Activated T-cell treated with anti-CD3 and anti-CD28 coated beads, Interleukin-2, amount 50 U/mL, for 72 hours (primary cell): ENCODE measurements at places on chromosomes 1 and 21.

GRCh38 chr1:116556289-116557006 is 14.4 kb downstream of the CD58 start:
- peak; percentile 81 for DNase-seq

GRCh38 chr1:6582370-6582769 is 2.6 kb downstream of the ZBTB48 start:
- no peak for DNase-seq

DNA sequence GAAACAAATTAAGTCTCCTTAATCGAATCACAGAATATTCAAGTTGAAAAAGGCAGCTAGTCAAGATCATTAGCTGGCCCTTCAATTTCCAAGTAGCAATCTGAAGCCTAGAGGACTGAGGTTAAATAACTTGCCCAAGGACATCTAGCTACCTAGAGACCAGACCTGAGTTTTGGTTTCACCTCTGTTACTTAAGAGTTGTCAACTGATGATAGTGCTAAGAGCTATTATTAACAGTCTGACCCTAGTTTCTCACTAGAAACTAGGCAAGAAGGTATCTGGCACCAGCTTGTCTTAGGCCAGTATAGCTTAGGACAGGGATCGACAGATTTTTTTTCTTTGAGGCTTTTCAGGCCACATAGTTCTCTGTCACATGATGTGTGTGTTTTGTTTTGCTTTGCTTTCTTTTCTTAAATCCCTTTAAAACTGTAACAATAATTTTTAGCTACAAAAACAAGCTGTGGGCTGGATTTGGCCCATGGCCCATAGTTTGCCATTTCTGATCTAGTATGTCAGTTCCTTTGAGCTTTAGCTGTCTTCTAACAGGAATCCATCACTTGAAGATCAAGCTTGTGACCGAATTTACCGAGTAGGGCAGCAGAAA is 23.2 kb downstream of the TRIM45 start:
- DNase-seq: no peak

- no peak for DNase-seq
Observed at GRCh38 chr1:215606564-215607168, 39.6 kb downstream of the KCTD3 start.

GRCh38 chr1:2378441-2378851 is 12.9 kb downstream of the MORN1 start:
- DNase-seq: no peak

- DNase-seq: peak; percentile 66
Observed at GRCh38 chr21:44867999-44868700, 5.3 kb downstream of the PTTG1IP start.

DNA sequence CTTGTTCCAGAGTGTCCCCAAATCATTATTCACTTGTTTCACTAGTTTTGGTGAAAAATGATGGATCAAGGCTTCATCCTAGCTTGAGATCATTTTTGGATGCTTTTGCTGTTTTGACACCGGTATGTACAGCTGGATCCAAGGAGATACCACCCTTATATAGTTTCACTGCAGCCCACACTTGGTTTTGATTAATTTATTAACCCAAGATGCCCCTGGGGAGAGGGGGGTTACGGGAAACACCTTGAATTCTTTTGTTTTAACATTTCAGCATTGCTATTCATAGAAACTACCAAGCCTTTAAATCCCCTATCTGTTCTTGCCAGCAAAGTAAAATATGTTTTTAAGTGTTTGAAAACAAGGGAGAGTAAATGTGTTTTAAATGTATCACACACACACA is 457.7 kb upstream of the RUNX1 start:
- DNase-seq: no peak

GRCh38 chr1:84998642-84999280 is 1.8 kb upstream of the MCOLN2 start:
- peak; percentile 28 for DNase-seq

- DNase-seq: no peak
Observed at GRCh38 chr21:45876381-45877170, 105.0 kb upstream of the COL6A1 start.

GRCh38 chr1:210089855-210090254 is 142.7 kb upstream of the SERTAD4 start:
- no peak for DNase-seq

DNA sequence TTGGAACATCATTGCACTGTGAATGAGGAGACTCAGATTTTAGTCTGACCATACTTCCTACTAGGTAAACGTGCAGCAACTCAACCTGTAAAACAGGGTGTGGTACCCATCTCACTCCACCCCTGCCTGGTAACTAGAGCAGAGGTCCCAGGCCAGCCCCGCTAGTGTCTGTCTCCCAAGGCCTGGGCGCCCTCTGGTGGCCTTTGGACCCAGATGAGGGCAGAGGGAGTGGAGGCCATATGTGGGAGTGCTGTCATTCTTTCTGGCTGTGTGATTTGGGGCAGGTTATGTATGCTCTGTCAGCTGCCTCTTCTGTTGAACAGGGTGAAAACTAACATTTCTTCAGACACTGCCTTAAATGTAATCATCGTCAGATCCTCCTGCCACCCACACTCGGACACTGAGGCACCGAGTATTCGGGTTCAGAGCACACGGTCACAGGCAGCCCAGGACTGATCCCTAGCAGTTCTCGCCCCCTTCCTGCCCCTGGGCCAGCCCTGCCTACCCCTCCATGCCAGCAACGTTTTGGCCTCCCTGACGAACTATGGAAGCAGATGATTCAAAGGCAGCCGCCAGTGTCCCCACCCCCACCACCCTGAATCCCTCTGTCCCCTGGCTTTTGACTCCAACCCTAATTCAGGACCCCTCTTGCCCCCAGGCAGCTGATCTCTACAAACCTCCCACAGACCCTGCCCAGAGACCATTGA is 76.0 kb downstream of the CD247 start:
- peak; percentile 88 for DNase-seq

GRCh38 chr21:31920275-31920674 is 47.5 kb downstream of the HUNK start:
- no peak for DNase-seq

DNA sequence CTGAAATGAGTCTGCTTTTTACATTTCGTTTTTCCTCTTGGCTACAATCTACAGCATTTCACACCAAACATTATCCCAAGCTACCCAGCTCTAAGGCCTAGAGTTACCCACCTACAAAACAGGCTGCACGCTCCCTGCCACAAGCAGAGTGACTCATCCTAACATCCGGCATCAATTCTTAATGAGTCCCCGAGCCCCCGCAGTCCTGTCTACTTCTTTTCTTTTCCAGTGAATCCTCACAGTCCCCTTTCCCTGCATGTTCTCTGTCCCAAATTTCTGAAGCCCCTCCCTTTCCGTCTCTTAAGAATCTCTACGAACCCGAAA is 650 bp downstream of the PCNX2 start:
- peak; percentile 51 for DNase-seq

GRCh38 chr1:236140705-236141446 is 1.5 kb upstream of the GPR137B start:
- DNase-seq: no peak

- no peak for DNase-seq
Observed at GRCh38 chr1:224631462-224632115, 15.5 kb downstream of the CNIH3 start.

DNA sequence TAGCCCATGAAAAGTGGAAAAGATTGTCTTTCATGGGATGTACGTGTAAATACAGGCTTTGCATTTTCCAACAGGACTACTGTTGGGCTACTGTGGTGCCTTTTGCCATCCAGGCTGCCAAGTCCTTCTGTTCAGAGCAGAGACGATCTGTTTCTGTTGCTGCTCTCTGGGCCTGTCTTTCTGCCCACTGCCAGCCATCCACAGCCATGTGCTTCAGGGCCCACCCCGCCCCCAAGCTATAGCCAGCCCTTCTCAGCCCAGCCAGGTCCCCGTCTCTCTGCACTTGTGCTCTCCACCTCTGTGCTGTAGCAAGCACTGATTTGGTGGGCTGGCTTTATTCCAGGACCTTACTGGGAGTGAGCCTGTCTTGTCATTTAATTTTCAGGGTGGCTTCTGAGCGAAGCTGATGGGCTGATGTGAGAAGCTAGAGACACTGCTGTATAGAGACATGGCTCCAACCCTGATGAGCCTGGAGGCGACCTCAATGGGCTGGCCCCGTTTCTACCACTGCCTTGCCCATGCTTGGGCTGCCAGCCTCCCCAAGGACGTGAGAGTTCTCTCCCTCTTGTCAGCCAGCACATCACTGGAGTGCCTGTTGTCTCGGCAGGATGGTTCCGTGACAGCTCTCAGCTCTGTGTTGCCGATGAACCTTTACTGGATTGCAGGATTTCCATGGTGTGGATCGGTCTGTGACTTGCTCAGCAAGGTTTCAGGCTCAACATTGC is 137.8 kb downstream of the PEX14 start:
- no peak for DNase-seq

DNA sequence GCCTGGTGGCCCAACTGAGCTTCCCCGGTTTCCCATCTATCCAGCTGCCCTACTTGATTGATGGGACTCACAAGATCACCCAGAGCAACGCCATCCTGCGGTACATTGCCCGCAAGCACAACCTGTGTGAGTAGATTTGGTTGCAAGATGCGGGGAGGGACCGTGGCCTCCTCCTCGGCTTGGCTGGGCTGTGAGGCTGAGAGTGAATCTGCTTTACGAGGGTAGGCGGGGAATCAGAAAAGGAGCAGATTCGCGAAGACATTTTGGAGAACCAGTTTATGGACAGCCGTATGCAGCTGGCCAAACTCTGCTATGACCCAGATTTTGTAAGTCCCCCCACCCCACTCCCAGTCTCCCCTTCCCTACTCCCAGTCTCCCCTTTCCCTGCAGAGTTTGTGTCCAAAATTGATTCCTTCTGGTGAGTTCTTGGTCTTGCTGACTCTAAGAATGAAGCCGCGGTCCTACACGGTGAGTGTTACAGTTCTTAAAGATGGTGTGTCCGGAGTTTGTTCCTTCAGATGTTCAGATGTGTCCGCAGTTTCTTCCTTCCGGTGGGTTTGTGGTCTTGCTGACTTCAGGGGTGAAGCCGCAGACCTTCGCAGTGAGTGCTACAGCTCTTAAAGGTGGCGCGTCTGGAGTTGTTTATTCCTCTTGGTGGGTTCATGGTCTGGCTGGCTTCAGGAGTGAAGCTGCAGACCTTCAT is 1.5 kb downstream of the GSTM2 start:
- DNase-seq: peak; percentile 33

DNA sequence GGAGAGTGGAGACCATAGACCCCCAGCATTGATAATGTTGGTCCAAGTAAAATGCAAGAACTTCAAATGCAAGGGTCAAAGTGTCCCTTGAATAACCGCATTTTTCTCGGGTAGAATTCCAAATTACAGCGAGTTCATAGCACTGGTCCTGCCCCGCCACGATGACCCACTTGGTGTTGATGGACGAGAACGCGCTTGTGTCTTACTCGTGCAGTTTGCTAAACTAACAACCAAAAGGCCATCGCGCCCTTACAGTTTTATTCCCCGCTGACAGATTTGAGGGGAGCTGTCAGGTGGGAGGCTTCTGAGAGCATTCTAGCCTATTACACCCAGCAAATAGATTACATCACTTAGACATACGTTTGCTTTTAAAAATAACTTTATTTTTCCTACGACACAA is 17.3 kb upstream of the TSPEAR start:
- DNase-seq: no peak

- DNase-seq: no peak
Observed at GRCh38 chr1:47834326-47834725, 162.9 kb downstream of the TRABD2B start.

DNA sequence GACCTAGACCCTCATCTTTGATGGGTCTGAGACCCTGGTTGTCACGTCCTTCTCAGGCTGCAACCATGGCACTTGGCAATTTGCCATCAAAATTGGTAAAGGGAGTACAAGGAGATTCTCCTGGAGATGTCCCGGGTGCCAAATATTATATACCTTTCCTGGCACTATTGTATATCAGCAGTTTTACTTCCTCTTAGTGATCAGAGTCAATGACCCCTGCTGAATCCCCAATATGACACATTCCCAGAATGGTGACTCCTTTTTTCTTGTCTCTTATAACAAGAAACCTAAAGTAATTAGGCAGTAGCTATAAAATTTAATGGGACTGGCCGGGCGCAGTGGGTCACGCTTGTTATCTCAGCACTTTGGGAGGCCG is 39.6 kb upstream of the CDC42BPA start:
- DNase-seq: no peak
